Liver (tissue), 10 donors: ENCODE measurements at places on chromosomes 1 and 21.

GRCh38 chr1:159067699-159068621, 8.6 kb downstream of the AIM2 start:
- H3K27ac ChIP-seq, result no peak overlapping the region
- no peak overlapping the region for H3K4me3 ChIP-seq
- no peaks in the 10 kb centered on the region for H3K27me3 ChIP-seq

- H3K27me3 ChIP-seq, result peaks cover 3% of the 10 kb centered on the region
- no peak for DNase-seq
- H3K27ac ChIP-seq, result no peak overlapping the region
- no peaks in the 10 kb centered on the region for H3K4me1 ChIP-seq
- no peaks in the 10 kb centered on the region for H3K36me3 ChIP-seq
- no peak overlapping the region for H3K4me3 ChIP-seq
These were observed 282.2 kb downstream of the CACNA1E start for GRCh38 chr1:181765451-181766026.

DNA sequence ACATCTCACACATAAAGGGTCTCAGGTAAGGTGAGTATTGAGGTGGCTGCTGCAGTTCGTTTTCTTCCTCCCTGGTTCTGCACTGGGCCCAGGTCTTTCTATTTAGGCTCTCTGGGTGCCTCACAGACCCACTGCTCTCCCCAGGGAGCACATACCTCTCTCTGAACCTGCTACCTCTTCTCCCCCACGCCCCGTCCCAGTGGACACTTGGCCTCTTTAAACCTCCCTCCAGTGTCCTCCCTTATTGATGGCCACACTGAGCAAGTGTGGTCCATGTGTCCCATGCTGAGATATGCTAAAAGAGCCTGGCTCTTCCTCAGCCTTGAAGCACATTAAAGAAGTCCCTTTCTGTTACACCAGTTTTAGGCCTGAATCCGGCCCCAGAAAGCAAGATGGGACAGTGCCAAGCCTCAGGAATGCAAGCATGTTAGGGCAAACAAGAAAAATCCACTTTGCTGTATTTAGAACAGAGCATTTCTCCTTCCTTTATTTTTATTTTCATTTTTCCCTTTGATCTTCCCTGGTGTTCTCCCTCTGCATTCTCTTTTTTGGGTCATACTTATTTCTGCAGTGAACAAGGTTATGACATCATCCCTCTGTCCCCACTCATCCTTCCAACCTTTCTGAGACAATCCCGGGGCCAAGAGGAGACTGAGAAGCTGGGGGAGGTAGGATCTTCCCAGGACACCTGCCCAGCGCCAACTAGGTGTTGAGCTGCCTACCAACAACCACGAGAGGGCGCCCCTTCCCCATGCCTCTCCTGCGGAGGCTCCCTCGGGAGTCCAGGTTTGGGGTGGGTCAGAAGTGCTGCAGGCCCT, 5.0 kb upstream of the CHI3L2 start:
- no peaks in the 10 kb centered on the region for H3K4me1 ChIP-seq
- H3K4me3 ChIP-seq, result no peak overlapping the region

DNA sequence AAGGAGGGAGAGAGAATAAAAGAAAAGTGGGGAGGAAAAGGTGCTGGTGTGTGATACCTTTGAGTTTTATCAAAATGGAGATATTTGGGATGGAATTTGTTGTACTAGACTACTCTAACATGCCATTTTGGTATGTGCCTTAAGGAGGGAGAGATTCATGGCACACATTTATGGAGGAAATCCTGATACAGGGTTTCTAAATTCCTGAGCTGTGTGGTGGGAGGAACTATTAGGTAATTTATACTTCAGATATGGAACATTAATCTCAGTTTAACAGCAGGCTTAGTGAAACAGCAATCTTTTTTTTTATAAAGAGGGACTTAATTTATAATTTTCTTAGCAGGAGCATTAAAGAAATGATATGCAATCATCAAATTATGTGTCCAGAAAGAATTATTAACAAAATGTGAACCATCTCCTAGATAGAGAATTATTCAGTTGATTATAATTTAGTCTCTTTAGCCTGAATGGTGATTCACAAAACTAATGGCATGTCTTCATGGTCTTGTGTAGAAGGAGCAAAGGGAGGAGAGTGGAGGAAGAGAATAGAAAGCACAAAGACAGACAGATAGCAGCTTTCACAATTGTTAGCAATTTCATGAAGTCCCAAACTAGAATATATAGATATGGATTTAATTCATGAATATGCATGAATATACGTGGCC, 301.6 kb downstream of the HLX start:
- no peaks in the 10 kb centered on the region for H3K27me3 ChIP-seq
- DNase-seq, result no peak
- H3K36me3 ChIP-seq, result no peaks in the 10 kb centered on the region
- no peak overlapping the region for H3K27ac ChIP-seq
- no peak overlapping the region for H3K4me3 ChIP-seq
- H3K4me1 ChIP-seq, result no peaks in the 10 kb centered on the region

GRCh38 chr1:158793604-158794003, 12.6 kb upstream of the OR6N2 start:
- no peaks in the 10 kb centered on the region for H3K27me3 ChIP-seq
- H3K27ac ChIP-seq, result no peak overlapping the region
- no peaks in the 10 kb centered on the region for H3K36me3 ChIP-seq
- no peaks in the 10 kb centered on the region for H3K4me1 ChIP-seq
- no peak overlapping the region for H3K4me3 ChIP-seq
- no peak for DNase-seq

- H3K4me1 ChIP-seq, result no peaks in the 10 kb centered on the region
- no peaks in the 10 kb centered on the region for H3K27me3 ChIP-seq
- H3K27ac ChIP-seq, result no peak overlapping the region
- H3K36me3 ChIP-seq, result no peaks in the 10 kb centered on the region
- DNase-seq, result no peak
These were observed 169.3 kb downstream of the ST6GALNAC5 start for GRCh38 chr1:77036560-77036959.

GRCh38 chr1:245166471-245166885, 11.7 kb downstream of the KIF26B start:
- H3K4me1 ChIP-seq, result no peaks in the 10 kb centered on the region
- no peaks in the 10 kb centered on the region for H3K36me3 ChIP-seq
- H3K27me3 ChIP-seq, result no peaks in the 10 kb centered on the region
- no peak overlapping the region for H3K27ac ChIP-seq
- no peak for DNase-seq
- H3K4me3 ChIP-seq, result no peak overlapping the region

- no peaks in the 10 kb centered on the region for H3K4me1 ChIP-seq
- H3K27me3 ChIP-seq, result peaks cover 4% of the 10 kb centered on the region
- DNase-seq, result no peak
- H3K4me3 ChIP-seq, result no peak overlapping the region
- H3K36me3 ChIP-seq, result no peaks in the 10 kb centered on the region
- H3K27ac ChIP-seq, result no peak overlapping the region
These were observed 150.3 kb downstream of the HMGB4 start for GRCh38 chr1:34013958-34014737.
